Cardiac septum (tissue), 1 donor: ENCODE measurements at places on chromosomes 1 and 21. TPM values are rescaled to one million over a fixed set of nuclear protein-coding genes. Genes with fewer than 3 reads are reported as not detected.

The TENT5C gene
- total RNA-seq, result 7.4 TPM

DNA sequence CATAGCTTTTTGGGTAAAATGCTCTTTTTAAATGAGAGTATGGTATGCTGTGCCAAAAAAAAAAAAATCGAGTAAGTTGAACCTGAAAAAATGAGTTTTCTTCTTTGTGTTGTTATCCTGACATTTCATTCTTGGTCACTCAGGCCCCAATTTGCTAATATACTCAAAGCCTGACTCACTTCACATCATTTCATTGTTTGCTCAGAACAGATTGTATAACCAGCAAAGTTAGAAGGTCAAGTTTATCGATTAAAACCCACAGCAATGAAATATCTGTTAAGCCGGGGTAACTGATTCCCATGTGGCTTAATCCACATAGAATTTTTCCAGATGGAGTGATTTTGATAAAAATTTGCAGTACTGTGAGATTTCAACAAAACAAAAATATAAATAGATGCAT lies 363.7 kb downstream of the NEGR1 start:
- DNase-seq, result no peak

DNA sequence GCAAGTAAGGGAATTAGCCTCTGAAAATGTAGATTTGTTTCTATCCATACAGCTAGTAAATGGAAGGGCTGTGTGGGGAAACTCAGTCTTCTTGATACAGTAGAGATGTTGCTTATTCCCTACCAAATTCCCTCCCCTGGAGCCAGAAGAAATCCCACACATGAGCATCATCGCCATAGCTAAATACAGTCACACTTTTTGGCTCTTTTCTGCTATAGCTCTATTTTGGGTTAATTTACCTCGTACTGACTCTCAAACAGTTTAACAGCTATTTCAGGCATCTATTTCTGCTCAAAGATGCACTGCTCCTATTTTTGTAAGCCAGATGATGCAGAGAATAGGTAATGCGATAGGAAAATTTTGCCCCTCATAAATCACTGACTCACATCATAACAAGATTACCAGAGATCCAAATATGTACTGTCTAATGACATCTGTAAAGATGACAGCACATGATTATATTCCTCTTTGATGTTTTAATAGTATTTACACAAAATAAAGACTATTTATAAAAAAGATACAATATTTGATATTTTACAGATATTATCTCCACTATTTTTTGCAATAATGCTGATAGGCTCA lies 58.6 kb downstream of the XCL1 start:
- DNase-seq, result no peak

The MR1 gene
- total RNA-seq, result 4.6 TPM

GRCh38 chr1:231591466-231591865 lies 35.1 kb upstream of the DISC1 start:
- no peak for DNase-seq

DNA sequence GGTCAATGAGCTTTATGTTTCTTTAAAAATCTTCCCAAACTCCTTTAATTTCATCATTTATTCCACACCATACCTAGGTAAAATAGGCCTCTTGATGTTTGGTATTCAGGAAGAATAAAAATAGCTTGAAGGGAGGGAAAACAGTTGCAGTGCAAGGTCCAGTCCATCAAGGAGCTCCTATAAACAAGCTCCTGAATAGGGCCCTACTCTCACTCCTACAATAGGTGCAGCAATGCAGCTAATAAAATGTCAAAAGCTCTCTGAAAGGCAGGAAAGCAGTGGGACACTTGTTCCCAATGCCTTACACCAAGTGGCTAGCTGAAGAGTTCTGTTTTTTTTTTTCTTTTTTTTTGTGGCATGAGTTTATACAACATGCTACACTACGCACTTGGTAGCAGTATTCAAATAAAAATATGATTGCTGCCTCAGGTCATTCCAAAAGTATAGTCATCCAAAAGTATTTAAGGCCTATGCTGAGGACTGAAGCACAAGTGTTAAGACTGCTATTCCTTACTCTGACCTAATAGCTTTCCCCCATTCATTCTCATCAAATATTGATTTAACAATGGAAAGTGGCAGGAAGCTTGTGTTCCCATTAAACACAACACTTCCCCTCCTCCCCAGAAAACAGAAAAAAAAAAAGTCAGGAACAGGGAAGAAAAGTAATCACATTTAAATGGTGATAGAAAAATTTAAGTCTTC lies 9.8 kb downstream of the TEX38 start:
- DNase-seq, result no peak
